ENCODE measurements at places on chromosomes 16 and 17.

- no peak for DNase-seq
Observed at GRCh38 chr17:14337596-14338079, 36.8 kb downstream of the HS3ST3B1 start.

DNA sequence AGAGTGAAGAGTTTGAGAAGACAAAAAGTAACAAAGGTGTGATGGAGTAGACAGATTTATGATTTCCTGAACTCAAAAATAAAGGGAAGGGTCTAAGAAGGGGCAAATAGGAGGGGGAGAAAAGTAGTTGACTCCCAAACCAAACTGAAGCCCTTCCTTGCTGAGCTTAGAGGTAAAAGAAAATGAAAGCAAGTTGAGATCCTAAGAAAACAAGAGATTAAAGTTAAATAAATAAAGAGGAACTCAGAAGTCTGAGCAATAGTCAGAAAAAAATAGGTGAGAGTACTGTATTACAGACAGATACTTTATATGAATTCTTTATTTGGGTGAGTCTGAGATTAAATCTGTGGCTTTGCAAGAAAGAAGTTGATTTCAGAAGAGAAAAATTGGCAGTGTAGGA lies 3.3 kb upstream of the PSMD12 start:
- no peak for DNase-seq

- DNase-seq: no peak
Observed at GRCh38 chr16:88074041-88074440, 122.8 kb downstream of the BANP start.

- no peak for DNase-seq
Observed at GRCh38 chr17:18028952-18029540, 9.9 kb downstream of the ATPAF2 start.

- peak; percentile 7 for DNase-seq
Observed at GRCh38 chr17:1455291-1455796, 688 bp downstream of the CRK start.

DNA sequence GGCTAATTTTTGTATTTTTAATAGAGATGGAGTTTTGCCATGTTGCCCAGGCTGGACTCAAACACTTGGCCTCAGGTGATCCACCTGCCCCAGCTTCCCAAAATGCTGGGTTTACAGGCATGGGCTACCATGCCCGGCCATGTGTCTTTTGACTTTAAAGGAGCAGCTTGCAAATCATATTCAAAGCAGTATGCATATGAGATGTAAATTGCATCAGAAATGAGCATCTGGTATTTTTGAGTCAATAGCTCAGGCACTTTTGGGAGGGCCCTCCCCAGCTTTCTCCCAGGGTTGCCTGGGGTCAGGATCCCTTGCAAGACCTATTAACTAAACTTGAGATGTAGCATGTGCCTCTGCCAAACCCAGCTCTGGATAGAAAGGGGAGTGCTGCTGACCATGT lies 21.5 kb downstream of the EPOP start:
- DNase-seq: no peak

GRCh38 chr17:51630101-51630671 lies 369.8 kb downstream of the UTP18 start:
- DNase-seq: no peak
